ENCODE measurements at places on chromosomes 11 and 22. TPM values are rescaled to one million over a fixed set of nuclear protein-coding genes. Genes with fewer than 3 reads are reported as not detected.

The DDX25 gene
- not detected for total RNA-seq

The OR52I2 gene
- total RNA-seq: not detected

The MRGPRX4 gene
- total RNA-seq: not detected

The EXPH5 gene
- total RNA-seq: 0.05 TPM

The ART1 gene
- not detected for total RNA-seq

The OR8G5 gene
- total RNA-seq: not detected

The OR51E2 gene
- not detected for total RNA-seq

The MCAM gene
- 11.4 TPM for total RNA-seq

The ELFN2 gene
- 6.0 TPM for total RNA-seq

The MOGAT2 gene
- total RNA-seq: not detected
